ENCODE measurements at places on chromosomes 6 and 20.

- no peak for DNase-seq
Measured at GRCh38 chr6:118935331-118935668, 341 bp upstream of the MCM9 start.

- no peak for DNase-seq
Measured at GRCh38 chr6:23477586-23477985, 648.4 kb upstream of the NRSN1 start.

- DNase-seq: no peak
Measured at GRCh38 chr6:39128832-39129231, 13.8 kb upstream of the SAYSD1 start.

DNA sequence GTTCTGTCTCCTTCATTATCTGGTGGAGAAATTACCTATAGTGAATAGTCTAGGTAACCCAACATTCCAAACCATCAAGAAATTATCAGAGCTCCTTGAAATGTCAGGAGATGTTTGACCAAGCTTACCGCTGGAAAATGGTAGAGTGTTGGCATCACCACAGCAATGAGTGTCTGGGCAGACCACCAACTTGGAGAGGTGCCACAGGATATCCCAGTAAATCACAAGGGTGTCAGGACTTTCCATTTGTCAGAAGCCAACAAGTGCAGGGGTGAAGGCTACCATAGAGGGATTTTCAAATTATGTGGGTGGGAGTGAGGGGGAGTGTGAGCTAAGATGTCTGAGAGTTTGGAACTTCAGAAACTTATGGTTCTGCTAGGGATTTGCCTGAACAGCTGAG lies 73.2 kb downstream of the VGLL2 start:
- no peak for DNase-seq

GRCh38 chr6:49004801-49005200 lies 458.3 kb downstream of the MMUT start:
- no peak for DNase-seq

GRCh38 chr6:13274707-13275434 lies 53.5 kb downstream of the TBC1D7 start:
- no peak for DNase-seq

GRCh38 chr6:90712114-90712513 lies 125.2 kb upstream of the MAP3K7 start:
- DNase-seq: no peak

GRCh38 chr6:111250791-111251354 lies 163.6 kb downstream of the SLC16A10 start:
- DNase-seq: no peak

DNA sequence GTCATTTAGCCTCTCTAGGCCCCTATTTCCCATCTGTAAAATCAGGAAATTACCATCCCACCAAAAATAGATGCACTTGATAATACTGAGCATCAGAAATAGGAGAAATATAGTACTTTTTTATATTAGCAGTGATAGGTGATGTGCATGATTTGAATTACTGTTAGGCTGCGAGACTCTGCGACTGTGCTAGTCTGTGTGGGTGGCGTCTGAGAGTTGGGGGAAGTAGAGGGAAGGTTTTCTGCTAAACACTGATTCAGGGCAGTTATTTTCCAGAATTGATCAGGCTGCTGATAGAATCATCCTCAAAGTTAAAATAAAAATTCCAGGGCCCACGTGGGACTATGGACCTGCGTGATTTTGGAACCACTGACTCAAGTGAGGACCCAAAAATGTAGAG lies 60.4 kb upstream of the ARMH2 start:
- no peak for DNase-seq

DNA sequence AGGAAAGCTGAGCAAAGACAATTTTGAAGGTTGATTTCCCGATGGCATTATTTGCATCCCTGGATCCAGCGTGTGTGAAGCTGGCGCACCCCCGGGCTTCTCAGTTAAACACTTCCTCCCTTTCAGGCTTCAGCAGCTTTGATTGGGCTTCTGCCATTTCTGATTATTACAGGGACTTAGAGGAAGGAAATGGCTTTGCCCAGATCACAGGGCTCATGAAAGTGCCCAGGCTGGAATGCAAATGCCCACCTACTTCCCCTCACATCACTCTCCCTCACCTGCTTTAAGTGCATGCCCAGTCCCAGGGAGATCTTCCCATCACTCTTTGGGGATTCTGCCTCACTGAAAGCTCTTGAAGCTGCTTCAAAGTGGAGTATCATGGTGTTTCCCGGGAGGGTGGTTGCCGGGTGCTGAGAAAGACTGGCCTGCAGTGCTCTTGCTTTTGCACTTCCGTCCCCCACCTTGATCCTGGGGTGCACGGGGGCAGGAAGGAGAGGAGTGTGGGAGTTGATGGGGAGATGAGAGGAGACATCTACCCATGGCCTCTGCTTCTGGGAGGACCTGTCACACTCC lies 28.3 kb downstream of the PHACTR3 start:
- DNase-seq: no peak

- no peak for DNase-seq
Measured at GRCh38 chr6:18342223-18342622, 44.9 kb upstream of the RNF144B start.

DNA sequence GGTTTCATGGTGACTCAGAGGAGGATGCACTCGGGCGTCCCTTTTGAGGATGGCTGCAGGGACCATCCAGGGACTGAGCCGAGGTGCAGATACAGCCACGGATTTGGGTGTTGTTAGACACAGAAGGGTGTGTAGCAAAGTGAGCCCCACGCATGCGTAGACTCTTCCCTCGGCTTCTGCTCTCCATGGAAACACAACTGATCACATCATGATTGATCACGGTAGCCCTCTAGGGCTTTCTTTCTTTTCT lies 606 bp upstream of the ULBP1 start:
- no peak for DNase-seq

- no peak for DNase-seq
Measured at GRCh38 chr6:139152892-139153271, 18.0 kb downstream of the HECA start.

DNA sequence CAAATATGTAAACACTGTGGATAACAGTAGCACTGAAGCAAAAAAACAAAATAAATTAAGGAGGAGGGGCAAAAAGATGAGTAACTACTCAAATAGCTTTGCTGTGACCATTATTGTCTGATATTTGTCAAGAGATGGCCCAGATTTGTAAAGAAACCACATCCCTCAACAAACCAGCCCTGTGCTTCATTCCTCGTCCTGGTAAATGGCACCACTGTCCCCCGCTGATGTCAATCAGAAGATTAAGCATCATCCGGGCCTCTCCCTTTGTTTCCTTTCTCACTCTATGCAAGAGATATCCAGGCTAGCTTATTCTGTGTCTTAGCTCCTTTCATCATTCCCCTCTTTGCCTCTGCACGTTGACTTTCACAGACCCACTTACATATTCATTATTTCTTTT lies 259.0 kb downstream of the SYNE1 start:
- peak; percentile 79 for DNase-seq

DNA sequence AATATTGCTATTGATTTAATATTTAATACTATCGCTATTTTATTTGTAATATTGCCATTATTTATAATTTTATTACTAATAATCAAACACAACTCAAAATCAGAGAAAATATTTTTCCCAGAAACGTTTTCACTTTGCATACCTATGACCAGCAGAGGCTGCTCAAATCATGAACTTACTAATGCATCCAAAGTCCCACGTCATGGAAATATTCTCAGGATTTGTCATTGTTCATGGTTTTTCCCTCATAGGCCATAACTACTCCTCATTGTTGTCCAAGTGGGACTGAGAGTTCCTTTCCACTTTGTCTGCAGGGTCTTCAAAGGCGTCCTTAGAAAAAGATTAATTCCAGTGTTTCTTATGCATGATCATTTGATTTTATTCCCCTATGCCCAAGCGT lies 344.8 kb downstream of the THBS2 start:
- DNase-seq: peak; percentile 57

GRCh38 chr20:63500151-63500901 lies 1.4 kb upstream of the EEF1A2 start:
- DNase-seq: no peak

GRCh38 chr20:24872291-24873024 lies 76.6 kb upstream of the CST7 start:
- DNase-seq: no peak

DNA sequence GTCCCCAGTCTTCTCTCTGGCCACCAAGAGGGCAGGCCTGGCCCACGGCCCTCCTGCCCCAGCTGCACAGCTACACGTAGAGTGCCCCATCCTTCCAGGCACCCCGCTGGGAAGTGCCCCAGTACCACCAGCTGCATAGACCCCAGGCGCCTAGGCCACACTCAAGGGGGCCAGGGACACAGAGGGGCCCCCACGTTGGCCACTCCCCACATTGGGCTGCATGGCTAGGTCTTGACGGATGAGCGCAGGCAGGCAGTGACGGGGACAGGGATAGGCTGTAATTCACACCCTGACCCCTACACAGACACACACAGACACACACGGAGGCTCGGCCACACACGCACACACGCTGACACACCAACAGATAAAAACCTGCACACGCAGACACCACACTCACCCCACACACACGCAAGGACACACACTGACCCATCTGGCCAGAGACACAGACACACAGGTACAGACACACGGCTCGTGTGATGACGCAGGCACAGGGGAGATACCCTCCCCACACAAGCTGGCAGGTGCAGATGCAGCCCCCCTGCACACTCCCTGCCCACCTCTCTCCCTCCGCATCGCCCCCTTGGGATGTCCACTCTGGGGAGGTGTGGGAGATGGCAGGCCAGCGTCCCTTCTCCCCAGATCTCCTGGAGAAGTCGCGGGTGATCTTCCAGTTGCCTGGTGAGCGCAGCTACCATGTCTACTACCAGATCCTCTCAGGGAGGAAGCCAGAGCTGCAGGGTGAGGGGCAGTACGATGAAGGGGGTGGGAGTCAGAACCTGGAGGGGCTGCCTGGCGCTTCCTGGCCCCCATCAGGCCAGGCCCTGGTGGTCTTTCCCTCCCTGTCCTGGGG lies 30.0 kb downstream of the MYH7B start:
- DNase-seq: no peak

DNA sequence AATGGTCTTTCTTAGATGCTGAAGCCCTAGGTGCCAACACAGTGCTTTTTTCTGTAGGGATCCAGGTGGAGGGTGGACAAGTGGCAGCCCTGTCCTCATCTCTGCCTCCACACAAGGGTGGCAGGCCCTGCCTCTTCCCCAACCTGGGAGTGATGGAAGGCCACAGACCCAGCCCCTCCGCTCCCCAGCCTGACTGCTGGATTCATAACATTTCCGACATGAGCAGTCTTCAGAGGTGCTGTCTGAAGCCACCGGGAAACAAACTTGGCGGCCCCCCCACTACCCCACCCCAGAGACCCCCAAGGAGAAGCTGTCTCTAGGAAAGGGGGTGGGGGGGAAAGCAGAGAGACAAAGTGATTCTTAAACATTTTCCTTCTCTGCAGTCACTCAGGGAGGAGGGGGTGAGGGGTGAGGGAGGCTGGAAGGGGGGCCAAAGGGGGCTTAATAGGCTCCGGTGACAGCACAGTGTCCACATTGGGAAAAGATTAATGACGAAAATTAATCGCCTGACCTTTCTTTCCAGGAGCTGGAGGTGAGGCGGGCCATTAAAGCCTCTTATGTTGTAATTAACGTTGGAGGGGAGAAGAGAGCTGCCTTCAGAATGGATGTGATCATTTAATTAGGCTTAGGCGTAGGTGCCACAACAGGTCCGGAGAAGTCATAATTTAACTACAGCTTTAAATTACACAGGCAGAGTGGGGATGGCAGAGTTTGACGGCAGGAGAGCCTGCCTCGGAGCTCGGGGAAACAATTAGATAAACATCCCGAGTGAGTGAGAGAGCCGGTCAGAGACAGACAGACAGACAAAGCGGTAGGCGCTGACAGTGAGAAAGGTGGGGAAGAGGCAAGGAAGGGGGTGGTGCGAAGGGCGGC lies 76.8 kb upstream of the FOXP4 start:
- no peak for DNase-seq
